ENCODE measurements at places on chromosomes 3 and 15. TPM values are rescaled to one million over a fixed set of nuclear protein-coding genes. Genes with fewer than 3 reads are reported as not detected.

The GPR62 gene
- not detected for total RNA-seq

The GOLGA6L2 gene
- total RNA-seq, result not detected

The ROPN1 gene
- total RNA-seq, result not detected

The MYH15 gene
- 0.18 TPM for total RNA-seq

Measured in A549 treated with CORT108297 at 1 μM for 4 hours (cell line).